ENCODE measurements at places on chromosomes 5 and 9. TPM values are rescaled to one million over a fixed set of nuclear protein-coding genes. Genes with fewer than 3 reads are reported as not detected.

HEMGN gene
- not detected for total RNA-seq

PTGES gene
- 0.23 TPM for total RNA-seq

DNA sequence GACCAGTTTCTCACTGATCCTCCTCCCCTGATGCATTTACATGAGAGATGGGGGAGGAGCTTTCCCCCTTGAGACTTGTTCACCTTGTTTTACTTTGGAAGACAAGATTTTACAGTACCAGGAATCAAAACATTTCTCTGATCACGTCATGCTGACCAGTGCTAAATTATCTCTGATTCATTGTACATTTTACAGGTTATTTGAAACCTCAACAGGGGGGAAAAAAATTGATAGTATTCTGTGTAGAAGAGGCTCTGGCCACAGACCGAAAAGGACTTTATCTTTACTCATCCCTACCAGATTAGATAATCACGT, 133.9 kb downstream of the GRIA1 start:
- no peak for DNase-seq

DNA sequence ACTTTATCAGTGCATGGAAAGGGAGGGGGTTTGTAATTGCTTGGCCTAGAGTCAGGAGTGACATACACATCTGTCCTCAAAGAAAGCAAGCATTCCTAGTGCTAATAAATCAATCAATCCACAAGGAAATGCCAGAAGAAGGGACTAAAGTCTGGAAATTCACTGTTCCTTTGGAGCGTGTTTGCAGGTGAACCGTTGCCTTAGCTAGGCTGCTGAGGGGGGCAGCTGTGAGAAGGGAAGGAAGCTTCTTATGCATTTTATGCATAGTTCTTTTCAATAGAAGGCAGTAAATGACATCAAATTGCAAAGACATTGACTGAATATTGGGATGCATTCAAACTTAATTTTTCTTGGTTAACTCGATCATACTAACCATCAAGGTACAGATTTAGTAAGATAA, 1092.5 kb upstream of the SEMA6A start:
- DNase-seq: no peak

GRCh38 chr5:175895686-175896102, 24.3 kb downstream of the CPLX2 start:
- DNase-seq: no peak
